ENCODE measurements at places on chromosomes 13 and 19.
A peak's percentile ranks its signal among the peaks of the same experiment; 100 is the strongest.

DNA sequence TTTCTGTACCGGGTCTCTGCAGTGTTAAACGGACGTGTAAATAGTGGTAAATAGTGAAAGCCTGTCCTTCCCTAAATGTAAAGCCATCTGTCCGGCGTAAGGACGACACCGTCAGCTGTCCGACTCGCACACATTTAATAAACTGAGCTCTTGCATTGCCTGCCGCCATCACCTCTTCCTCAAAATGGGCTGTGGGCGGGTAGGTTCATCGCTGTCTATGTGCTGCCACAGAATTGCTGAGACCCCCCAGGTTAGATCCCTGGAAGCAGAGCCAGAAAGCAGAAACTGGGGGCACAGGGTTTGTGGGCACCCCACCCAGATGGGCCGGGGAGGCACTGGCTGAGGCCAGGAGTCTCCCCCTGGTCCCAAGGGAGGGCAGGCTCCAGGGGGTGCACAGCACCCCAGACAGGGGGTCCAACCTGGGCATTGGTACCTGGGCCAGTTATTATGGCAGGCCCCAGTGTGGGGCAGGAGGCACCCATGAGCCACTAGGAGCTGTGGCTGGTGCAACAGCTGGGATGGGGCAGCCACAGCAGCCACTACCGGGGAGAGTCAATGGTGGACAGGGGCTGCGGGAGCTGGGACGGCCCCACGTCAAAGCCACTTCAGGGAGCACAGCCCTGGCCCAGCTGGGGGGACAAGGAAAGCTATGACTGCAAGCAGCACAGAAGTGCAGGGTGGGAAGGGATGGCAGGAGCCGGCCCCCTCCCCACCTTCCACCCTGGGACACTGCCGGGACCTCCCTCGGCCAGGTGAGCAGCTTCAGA is 5.7 kb downstream of the C19orf25 start:
- DNase-seq = no peak

DNA sequence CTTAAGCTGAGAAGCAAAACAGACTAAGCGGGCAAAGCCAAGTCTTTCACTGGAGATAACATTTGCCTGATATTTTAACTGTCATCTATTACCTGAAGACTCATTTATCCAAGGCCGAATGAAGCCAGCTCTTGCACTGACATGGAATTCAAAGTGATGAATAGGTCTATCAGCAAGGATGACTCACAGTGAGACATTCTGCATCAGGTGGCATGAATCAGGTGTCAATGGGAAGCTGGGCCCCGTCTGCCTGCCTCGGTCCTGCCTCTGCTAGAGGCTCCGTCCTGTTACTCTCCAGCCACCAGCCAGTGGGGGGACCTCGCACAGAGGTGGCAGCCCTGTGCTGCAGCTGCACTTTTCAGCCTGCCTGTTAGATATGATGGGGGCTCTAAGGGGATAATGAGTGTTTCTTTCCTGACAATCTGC is 23.5 kb downstream of the STARD13 start:
- no peak for DNase-seq

- no peak for DNase-seq
Measured at GRCh38 chr13:99307648-99308339, 595 bp upstream of the GPR183 start.

DNA sequence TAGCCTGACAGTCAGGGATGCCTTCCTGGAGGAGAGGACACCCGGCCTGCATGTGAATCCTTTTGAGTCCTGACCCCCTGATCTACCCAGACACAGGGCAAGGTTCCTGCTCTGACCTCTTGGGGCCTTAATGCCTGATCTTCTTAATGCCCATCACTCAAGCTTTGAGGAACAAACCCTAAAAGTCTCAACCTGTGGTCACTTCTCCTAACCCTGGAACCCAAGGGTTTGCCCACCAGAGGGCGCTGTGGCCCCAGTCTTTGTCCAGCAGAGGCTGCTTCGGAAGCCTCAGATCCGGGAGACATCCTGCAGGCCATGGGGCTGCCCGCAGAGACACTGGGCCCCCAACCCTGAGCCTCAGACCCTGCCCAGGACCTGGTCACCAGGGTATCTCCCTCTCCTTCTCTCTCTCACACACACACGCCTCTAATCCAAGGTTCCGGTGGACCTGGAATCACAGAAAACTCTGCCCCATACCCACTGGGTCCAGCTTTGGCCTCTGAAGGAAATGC is 9.8 kb upstream of the DPF1 start:
- DNase-seq = peak; percentile 85

GRCh38 chr13:26030331-26030730 is 21.5 kb downstream of the SHISA2 start:
- no peak for DNase-seq

GRCh38 chr19:44142059-44142433 is 692 bp downstream of the ZNF234 start:
- no peak for DNase-seq

DNA sequence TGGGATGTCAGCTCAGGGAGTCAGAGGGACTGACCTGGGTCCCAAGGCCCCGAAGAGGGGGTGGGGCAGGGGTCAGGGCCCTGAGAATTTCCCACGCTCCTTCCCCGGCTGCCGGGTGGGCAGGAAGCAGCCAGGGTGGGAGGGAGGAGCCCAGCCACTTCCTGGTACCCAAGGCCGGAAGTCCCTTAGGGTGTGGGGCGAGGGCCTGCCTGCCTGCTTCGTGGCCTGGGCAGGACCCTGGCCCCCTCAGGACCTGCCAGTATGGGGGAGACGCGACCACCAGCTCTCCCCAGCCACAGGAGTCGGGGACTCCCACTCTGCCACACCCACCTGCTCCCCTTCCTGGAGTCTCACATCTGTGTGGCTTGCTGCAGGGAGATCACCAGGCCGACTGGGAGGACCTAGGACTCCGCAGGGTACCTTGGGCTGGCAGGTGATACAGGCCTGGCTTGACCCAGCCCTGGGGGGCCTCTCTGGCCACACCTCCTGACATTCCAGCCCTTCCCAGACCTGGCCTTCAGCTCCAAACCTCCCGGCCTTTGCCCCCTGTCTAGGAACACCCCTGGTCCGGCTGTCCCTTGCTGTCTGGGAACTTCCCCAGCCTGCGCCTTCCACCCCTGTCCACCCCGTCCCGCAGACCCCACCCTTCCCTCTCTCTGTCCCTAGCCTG is 9.8 kb upstream of the CIRBP start:
- DNase-seq = peak; percentile 27

DNA sequence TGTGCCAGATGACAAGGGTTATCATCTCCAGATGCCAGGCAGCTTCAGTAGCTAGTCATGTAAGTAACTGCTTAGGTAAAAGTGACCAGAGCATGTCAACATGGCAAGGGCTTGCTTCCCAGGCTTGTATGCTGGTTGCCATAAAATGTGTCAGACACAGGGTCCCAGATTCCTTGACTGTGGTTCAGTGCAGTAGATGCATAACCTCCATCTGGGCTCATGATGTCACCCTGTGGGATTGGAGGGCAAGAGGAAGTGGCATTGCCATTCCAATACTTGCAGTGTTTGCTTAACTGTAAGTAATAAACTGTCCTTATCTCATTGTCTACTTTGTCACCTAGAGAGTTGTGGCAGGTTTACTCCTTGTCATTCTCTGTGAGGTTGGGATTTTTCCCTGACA is 226.8 kb downstream of the PCDH17 start:
- no peak for DNase-seq

GRCh38 chr19:32555786-32556185 is 25.2 kb upstream of the PDCD5 start:
- no peak for DNase-seq

GRCh38 chr13:99301913-99302636 is 5.1 kb downstream of the GPR183 start:
- DNase-seq = no peak

- DNase-seq = no peak
Measured at GRCh38 chr13:78940455-78941130, 281.6 kb upstream of the OBI1 start.

Data from NCI-H526 (cell line).